Glutamatergic neuron (in vitro differentiated cells): ENCODE measurements at places on chromosomes 12 and 14. TPM values are rescaled to one million over a fixed set of nuclear protein-coding genes. Genes with fewer than 3 reads are reported as not detected.

Gene TPI1
- total RNA-seq, result 663 TPM

Gene HELB
- total RNA-seq, result 8.9 TPM

GRCh38 chr12:95164656-95165055, 52.6 kb downstream of the FGD6 start:
- no peak for DNase-seq

- peak; percentile 22 for DNase-seq
These were observed 463.6 kb downstream of the NRXN3 start for GRCh38 chr14:78633752-78634151.

DNA sequence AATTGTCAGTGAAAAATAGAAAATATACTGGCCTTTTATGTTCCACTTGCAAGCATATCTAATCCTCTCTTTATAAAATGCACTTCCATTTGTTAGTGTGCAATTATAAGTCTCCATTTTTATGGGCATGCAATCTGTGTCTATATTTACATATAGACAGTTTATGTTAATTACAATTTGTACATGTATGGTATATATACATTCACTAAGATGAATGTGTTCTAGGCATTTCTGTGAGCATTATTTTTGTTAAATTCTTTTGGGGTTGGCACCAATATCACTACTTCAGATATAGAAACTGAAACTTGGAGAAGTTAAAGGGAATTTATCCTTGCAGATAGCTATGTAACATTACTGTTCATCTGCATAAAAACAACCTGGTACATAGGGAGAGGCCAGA, 470.8 kb upstream of the LMO3 start:
- DNase-seq, result no peak
